Cortex of kidney (tissue), 1 donor: ENCODE measurements at places on chromosomes 2 and 18.

- no peak for DNase-seq
Observed at GRCh38 chr18:48837676-48838075, 113.1 kb downstream of the SMAD7 start.

- no peak for DNase-seq
Observed at GRCh38 chr2:99771681-99772333, 282.0 kb upstream of the REV1 start.

GRCh38 chr2:207328944-207329386, 163.2 kb upstream of the KLF7 start:
- no peak for DNase-seq

- DNase-seq: no peak
Observed at GRCh38 chr2:165572151-165572550, 102.7 kb downstream of the CSRNP3 start.

- no peak for DNase-seq
Observed at GRCh38 chr2:46793423-46794416, 121.9 kb downstream of the MCFD2 start.

- no peak for DNase-seq
Observed at GRCh38 chr18:58247363-58247834, 203.4 kb downstream of the NEDD4L start.

GRCh38 chr2:36561237-36561944, 36.6 kb downstream of the FEZ2 start:
- DNase-seq: no peak
